ENCODE measurements at places on chromosomes 7 and 10.

- DNase-seq: no peak
These were observed 50.6 kb downstream of the CACNB2 start for GRCh38 chr10:18190840-18191239.

- peak; percentile 44 for DNase-seq
These were observed 129.6 kb downstream of the DKK1 start for GRCh38 chr10:52443419-52444388.

DNA sequence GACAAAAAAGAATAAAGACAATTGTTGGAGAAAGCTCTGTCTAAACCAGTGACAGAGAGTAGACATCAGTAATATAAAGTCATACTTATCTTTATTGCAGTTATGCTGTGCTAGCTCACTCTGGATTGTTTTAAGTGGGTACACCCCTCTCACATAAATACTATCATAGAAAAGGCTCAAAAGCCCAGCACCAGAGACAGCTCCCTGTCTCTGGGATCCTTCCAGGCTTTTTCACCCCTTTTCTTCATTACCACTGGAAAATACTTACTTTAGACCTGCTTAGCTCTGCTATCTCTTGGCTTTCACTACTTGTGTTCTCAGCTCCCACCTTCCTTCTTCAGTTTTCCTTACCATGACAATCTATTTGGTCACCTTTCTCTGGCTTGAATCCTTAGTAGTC is 259.1 kb upstream of the MINDY3 start:
- DNase-seq: no peak

DNA sequence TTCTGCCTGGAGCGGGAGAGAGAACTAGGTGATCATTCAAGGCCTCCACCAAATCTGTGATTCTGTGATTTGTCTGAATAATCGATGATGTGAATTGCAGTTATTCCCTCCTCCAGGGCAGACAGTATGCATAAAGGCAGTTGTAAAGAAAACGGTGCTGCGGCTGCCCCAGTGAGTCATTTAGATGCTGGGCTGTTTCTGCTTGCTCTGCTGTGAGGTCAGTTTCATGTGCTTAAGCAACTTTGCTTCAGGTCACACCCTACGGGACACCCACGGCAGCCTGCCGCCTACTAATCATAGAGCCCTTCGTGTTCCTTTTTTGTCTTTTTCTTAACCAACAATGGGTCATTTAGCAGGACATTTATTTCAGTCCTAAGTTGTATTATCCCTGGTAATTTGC is 158.1 kb upstream of the PITRM1 start:
- peak; percentile 16 for DNase-seq

DNA sequence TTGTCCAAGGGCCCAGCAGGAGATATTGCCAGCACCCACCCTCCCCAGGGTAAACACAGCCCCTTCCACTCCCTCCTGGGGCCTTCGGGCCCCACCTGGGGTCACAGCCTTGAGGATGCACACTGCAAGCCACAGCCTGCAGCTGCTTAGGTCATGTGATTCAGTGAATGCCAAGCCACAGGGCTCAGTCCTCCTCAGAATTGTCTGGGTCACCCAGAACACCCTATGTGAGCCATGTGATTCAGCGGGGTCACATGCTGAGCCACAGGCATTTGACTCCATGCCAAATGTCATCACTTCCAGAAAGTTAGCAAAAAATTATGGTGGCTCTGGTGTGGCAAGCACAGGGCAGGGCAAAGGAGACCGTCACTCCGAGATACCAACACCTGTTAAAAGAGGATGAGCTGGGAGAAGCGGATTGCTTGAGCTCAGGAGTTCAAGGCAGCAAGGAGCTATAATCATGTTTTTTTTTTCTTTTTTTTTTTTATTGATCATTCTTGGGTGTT is 17.2 kb upstream of the PSAP start:
- no peak for DNase-seq

GRCh38 chr7:101784292-101785127 is 32.9 kb upstream of the CUX1 start:
- DNase-seq: no peak

DNA sequence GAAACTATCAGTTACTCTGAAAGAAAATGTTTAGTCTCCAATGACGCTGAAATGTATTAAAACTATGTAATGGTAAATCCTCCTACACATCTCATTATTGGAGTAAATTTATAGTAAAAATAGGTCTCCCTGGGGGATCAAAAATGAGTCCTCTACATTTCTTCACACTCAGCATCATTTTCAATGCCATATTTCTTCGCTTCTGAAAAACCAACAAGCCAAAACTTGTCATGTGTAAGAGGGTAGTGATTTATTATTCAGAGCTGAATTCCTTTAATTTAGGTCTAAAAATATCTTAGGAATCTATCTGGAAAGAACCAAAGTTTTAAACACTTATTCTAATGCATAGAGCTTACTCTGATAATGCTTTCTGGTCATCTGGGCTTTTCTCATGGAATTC is 3.0 kb downstream of the PDK4 start:
- DNase-seq: no peak

DNA sequence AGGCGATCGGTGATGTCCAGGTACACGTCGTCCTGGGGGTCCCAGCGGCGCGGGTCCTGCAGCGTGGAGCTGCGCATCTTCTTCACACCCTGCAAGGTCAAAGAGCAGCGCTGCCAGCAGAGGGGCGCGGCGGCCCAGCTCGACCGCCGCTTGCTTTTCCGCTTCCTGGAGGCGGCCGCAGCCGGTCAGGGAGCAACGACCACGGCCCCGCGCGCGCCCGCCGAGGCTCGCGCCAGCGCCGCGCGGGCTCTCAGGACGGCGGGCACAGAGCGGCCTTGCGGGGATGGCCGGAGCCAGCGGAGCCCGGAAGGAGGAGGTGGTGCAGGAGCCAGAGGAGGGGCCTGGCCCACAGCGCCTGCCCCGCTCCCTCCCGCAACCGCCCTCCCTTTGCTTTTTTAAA is 76.4 kb upstream of the CDC14C start:
- DNase-seq: no peak

DNA sequence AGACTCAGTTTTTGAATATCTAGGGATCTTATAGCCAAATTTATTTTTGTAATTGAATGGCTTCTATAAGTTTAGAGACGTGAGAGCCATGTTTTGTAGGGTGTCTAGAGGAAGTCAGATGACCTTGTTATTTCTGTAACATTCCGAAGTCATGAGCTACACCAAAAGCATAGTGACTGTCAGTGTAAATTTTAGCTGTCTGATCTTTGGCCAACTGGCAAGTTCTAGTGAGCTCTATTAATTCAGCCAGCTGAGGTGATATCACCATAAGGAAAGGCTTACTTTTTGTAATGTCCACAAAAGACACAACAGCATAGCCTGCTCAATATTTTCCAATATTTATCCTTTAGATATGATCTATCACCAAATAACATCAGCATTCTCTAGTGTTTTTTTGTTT is 9.9 kb upstream of the NT5C3A start:
- DNase-seq: peak; percentile 21

DNA sequence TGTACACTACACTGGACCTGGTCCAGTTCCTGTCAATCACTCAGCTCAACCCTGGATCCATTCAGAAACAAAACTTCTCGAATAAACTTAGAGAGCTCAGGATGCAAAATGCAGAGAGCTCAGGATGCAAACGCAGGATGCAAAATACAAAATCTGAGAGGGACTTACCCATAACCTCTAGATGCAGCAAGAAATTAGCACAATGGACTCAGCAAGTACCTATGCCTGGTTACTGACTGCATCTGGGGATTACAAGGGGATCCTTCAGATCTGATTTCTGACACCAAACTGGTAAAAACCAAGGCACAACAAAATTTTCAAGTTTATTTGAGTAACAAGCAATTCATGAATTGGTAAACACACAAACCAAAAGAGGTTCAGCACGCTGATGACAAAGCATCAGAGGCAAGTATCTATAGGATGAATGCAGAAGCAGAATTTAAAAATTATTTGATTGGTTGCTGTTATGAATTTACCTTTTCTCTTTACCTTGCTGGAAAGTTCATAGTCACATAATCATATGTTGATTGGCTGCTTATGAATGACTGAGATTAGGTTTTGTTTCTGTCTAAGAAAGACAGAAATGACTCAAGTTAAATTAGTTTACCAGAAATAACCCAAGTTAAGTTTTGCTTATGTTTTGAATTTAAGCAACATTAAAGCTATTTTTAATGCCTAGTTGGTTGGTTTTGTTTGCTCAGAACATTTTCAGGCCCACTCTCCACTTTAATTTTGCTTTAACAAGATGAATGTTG is 11.4 kb downstream of the GIMAP6 start:
- no peak for DNase-seq

- DNase-seq: no peak
These were observed 129.5 kb downstream of the GRM8 start for GRCh38 chr7:127123220-127123619.

GRCh38 chr7:48053736-48054135 is 18.4 kb downstream of the C7orf57 start:
- DNase-seq: no peak

DNA sequence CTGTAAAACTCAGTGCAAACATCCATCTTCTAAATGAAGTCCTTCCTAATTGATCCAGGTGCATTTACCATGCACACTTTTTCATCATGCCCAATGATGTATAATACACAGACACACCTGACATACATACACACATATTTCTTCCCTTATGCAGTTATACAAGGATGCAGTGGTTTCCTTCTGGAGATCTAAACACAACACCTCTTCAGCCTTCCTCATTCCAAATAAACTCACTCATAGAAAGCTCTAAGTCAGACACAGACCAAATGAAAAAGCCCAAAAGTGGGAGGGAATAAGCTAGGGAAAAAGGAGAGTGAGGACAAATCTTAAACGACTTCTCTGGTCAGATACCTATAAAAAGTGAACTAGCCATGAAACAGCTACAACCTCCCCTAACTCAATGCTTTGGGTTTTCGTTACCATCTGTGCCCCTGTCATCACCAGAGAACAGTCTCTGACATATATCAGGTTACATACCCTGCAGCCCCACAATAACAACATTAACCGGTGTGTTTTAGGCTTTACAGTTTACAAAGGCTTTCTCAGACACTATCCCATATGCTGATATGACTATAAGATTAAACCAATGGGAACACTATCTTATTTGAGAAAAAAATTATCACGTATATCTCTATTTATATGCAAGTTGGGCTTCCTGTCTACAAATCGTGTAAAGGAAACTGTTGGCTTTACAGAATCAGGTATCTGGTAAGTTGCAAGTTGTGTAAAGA is 675.2 kb downstream of the PHTF2 start:
- peak; percentile 43 for DNase-seq

DNA sequence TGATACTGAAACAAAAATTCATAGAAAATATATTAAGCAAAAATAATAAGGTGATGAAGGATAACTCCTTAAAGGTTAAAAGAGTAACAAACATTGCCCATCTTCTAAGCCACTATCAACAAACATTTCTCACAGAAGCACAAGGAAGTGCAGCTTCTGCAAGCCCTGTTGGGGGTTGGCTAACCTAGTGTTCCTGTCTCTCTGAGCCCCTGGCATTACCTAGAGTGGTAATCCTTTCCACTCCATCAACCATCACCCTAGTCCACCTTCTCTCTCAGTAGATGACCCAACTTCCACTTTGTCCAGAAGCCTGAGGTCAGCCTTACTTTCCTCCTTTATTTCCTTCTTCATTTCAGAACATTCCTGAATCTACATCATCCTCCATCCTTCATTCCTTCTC is 59.7 kb downstream of the HIPK2 start:
- no peak for DNase-seq

DNA sequence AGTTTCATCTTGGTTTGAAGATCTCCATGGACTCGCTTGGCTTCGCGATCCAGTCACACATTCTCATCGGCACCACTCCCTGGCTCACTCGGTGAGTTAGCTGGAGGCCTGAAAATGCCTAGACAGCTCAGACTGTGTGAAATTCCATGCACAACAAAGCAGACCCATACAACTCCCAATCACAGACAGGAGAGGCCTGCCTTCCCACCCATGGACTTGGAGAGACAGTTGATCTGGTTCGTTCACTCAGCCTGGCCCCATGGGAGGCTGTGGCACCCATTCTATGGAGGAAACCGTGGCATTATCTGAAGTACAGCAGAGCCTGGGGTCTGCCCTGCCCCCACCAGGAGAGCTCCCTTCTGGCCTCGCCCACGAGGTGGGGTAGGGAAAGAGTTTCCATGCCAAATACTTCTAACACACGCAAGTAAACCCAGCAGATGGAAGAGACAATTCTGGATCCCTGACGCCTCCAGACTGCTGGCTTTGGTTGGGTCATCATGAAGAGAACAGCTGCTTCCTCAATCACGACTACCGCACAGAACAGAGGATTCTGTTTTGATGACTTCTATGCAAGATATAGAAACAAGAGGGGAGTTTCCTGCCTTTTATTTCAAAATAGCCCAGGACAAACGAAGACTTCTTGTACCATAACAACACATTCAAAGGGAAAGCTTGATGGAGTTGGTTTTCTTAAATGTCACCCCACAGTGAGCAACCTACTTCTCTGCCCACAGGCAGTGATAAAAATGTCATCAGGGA is 15.9 kb downstream of the FAM53B start:
- DNase-seq: no peak

GRCh38 chr10:112826018-112826697 is 123.9 kb upstream of the TCF7L2 start:
- no peak for DNase-seq

GRCh38 chr7:55339033-55340000 is 25.8 kb upstream of the LANCL2 start:
- no peak for DNase-seq

- no peak for DNase-seq
These were observed 236.0 kb upstream of the NRP1 start for GRCh38 chr10:33570495-33570894.

DNA sequence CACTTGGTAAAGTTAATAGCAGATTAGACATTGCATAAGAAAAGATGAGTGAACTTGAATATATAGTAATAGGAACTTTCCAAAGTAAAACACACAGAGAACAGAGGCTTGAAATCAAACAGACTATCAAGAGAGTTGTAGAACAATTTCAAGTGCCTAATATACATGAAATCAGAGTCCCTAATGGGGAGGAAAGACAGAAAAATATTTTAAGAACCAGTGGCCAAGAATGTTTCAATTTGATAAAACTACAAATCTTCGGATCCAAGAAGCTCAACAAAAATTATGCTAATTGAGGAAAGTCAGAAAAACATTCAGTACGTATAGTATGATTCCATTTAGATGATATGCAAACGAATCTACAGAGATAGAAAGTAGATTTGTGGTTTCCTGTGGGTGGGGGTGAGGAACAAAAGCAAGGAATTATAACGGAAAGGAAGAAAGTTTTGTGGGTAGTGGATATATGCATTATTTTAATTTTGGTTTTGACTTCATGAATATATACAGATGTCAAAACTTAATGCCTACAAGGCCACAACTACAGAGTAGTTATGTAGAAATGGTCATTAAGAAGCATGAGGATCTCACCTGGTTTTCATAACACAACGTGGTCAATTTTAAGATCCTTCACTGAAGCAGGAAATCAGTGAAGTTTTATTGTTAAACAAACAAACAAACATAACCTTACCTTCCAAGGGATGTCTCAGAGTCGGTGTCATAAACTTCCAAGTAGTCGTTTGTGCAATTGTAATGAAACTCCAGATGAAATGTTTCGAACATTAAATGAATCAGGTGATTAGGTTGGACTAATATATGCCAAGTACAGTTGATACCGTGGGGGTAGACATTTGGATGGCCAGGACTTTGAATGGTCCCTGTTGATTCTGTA is 62.0 kb downstream of the CUBN start:
- no peak for DNase-seq
